Stimulated activated CD4-positive, alpha-beta T cell treated with anti-CD3 and anti-CD28 coated beads, TNF-alpha, amount 100 ng/mL, for 24 hours (primary cell): ENCODE measurements at places on chromosomes 6 and 20.

GRCh38 chr6:40583709-40584108, 3.5 kb downstream of the LRFN2 start:
- DNase-seq = no peak

GRCh38 chr6:105545228-105545920, 142.5 kb upstream of the PREP start:
- no peak for DNase-seq

GRCh38 chr6:37761554-37762271, 57.8 kb upstream of the ZFAND3 start:
- no peak for DNase-seq

GRCh38 chr6:3195695-3196497, 31.6 kb downstream of the TUBB2B start:
- no peak for DNase-seq

DNA sequence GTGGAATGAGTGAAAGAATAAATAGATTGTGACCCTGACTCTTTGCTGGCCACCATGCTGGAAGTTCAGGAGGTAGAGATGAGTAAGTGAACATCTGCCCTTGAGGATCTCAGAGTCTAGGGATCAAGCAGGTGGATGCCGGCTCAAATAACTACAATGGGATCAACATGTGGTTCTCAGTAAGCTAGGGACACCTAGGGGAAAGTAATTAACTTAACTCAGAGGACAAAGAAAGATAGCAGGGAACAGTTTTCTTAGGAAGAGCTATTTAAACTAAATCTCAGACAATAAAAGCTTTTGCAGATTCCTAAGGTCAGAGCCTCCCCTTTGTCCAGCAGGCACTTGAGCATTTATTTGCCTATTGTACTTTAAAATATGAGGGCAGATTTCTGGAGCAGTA, 29.1 kb downstream of the SLC13A3 start:
- no peak for DNase-seq
